ENCODE measurements at places on chromosomes 16 and 17. TPM values are rescaled to one million over a fixed set of nuclear protein-coding genes. Genes with fewer than 3 reads are reported as not detected.
A peak's percentile ranks its signal among the peaks of the same experiment; 100 is the strongest.

- H3K27me3 ChIP-seq, result no peaks in the 10 kb centered on the region
- peak overlapping the region; percentile 100 for H3K27ac ChIP-seq
- H3K4me3 ChIP-seq, result peak overlapping the region; percentile 98
- DNase-seq, result no peak
- peaks cover 58% of the 10 kb centered on the region for H3K4me1 ChIP-seq
- H3K36me3 ChIP-seq, result no peaks in the 10 kb centered on the region
Observed at GRCh38 chr16:30379158-30379783, 3.1 kb downstream of the SEPTIN1 start.

- peaks cover 33% of the 10 kb centered on the region for H3K4me1 ChIP-seq
- peaks cover 23% of the 10 kb centered on the region for H3K27me3 ChIP-seq
Observed at GRCh38 chr17:2060681-2061440, 6.0 kb downstream of the HIC1 start.

- no peaks in the 10 kb centered on the region for H3K36me3 ChIP-seq
- no peak overlapping the region for H3K27ac ChIP-seq
- H3K4me3 ChIP-seq, result no peak overlapping the region
- peaks cover 38% of the 10 kb centered on the region for H3K27me3 ChIP-seq
- no peaks in the 10 kb centered on the region for H3K4me1 ChIP-seq
Observed at GRCh38 chr16:77584205-77584859, 138.0 kb upstream of the NUDT7 start.

GRCh38 chr17:29176558-29177351 is 3.4 kb downstream of the MYO18A start:
- peaks cover 6% of the 10 kb centered on the region for H3K27me3 ChIP-seq
- peaks cover 12% of the 10 kb centered on the region for H3K4me1 ChIP-seq
- peak overlapping the region; percentile 79 for H3K27ac ChIP-seq
- DNase-seq, result peak; percentile 37
- H3K36me3 ChIP-seq, result no peaks in the 10 kb centered on the region

- no peak for DNase-seq
- no peak overlapping the region for H3K27ac ChIP-seq
- H3K4me3 ChIP-seq, result no peak overlapping the region
Observed at GRCh38 chr16:2056077-2056476, 8.3 kb downstream of the TSC2 start.

DNA sequence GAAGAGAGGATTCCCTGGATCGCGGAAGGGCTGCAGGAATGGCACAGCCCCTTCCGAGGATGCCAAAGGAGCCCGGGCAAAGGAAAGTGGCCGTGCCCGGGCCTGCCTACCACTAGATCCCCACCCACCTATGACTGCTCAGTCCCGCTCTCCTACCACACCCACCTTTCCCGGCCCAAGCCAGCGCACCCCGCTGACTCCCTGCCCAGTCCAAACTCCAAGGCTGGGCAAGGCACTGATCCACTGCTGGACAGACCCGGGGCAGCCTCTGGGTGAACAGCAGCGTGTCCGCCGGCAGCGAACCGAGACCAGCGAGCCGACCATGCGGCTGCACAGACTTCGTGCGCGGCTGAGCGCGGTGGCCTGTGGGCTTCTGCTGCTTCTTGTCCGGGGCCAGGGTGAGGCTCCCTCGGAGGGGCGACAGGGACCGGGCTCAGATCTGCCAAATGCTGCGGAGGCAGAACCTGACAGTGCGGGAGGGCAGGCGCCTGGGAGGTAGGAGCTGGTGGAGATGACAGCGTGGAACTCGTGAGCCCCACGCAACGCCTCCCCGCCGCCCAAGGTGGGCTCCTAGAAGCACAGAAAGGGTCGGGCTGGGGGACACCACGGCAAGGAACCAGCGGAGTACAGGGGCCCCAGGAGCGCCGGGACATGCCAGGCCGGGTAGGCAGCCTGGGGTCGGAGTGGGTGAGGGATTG is at the start of gene CES2:
Gene CES2 (plus strand): TSS at position 203 of the 698 bp plus-strand sequence. CDS start 120 bp downstream, at position 323.
- H3K36me3 ChIP-seq, result peaks cover 6% of the 10 kb centered on the region
- DNase-seq, result no peak
- no peaks in the 10 kb centered on the region for H3K27me3 ChIP-seq
- peak within 1 kb of the TSS; percentile 99 for H3K27ac ChIP-seq
- peak within 1 kb of the TSS; percentile 100 for H3K4me3 ChIP-seq
- H3K4me1 ChIP-seq, result peaks cover 68% of the 10 kb centered on the region

GRCh38 chr17:41340934-41341861 is 9.4 kb downstream of the KRT33A start:
- DNase-seq, result no peak
- H3K27ac ChIP-seq, result no peak overlapping the region
- peaks cover 9% of the 10 kb centered on the region for H3K27me3 ChIP-seq
- H3K36me3 ChIP-seq, result peaks cover 12% of the 10 kb centered on the region
- H3K4me1 ChIP-seq, result peaks cover 14% of the 10 kb centered on the region

DNA sequence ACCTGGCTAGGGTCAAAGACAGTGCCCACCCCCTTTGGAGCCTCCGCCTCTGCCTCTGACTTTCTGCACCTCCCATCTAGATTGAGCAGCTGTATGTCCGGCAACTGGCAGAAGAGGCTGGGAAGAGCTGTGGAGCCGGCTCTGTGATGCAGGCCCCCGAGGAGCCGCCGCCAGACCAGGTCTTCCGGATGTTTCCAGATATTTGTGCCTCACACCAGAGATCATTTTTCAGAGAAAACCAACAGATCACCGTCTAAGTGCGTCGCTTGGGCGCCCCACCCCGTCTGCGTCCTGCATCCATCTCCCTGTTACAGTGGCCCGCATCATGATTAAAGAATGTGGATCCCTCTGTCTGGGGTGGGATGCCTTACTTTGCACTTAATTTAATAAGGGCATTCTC is 22.1 kb downstream of the IRF8 start:
- peaks cover 35% of the 10 kb centered on the region for H3K4me1 ChIP-seq
- peak overlapping the region; percentile 6 for H3K4me3 ChIP-seq
- DNase-seq, result no peak

GRCh38 chr16:89900885-89901284 is 17.8 kb upstream of the MC1R start:
- peaks cover 7% of the 10 kb centered on the region for H3K36me3 ChIP-seq
- no peaks in the 10 kb centered on the region for H3K27me3 ChIP-seq
- H3K4me1 ChIP-seq, result peaks cover 3% of the 10 kb centered on the region
- no peak overlapping the region for H3K4me3 ChIP-seq
- no peak for DNase-seq

GRCh38 chr16:49365711-49366509 is 7.7 kb upstream of the C16orf78 start:
- no peaks in the 10 kb centered on the region for H3K36me3 ChIP-seq
- peaks cover 16% of the 10 kb centered on the region for H3K27me3 ChIP-seq
- H3K4me3 ChIP-seq, result no peak overlapping the region
- no peak for DNase-seq
- H3K27ac ChIP-seq, result no peak overlapping the region
- H3K4me1 ChIP-seq, result peaks cover 17% of the 10 kb centered on the region

- peak overlapping the region; percentile 6 for H3K27ac ChIP-seq
- no peak overlapping the region for H3K4me3 ChIP-seq
- no peak for DNase-seq
Observed at GRCh38 chr16:71569621-71570020, 7.3 kb downstream of the TAT start.

DNA sequence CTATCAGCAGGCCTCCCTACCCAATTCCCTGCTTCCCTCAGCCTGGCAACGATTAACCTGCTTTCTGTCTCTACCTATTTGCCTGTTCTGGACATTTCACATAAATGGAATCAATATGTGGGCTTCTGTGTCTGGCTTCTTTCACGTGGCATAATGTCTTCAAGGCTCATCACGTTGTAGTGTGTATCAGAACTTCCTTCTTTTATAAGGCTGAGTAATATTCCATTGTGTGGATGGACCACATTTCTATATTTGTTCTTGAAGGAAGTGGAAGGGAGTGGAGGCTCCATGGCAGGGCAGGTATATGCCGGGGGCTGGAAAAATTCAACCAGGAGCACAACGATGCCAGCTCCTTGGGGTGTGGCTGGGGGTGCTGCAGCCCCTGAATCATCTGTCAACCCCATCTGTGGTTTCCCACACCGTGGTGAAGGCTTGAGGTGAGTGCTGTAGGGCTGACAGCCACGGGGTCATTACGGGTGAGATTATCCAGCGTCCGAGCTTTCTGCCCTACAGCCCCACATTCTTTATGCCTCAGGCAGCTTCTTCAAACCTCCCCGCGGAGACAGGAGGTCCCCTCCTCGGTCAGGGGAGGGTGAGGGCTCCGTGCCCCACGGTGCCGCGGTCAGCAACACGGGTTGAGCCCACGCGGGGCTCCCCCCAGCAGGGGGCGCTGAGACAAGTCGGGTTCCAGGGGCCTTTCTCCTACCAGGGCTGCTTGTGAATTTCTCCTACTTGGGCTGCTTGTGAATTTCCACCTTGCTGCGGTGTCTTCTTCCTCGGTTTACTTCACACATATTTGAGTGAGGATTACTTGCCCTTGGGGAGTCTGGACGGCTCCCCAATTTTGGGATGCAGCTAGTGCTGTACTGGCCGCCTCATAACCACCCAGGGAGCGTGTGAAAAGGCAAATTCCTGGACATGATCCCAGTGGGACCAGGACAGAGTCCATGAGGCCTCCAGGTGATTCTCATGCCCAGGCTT is 18.3 kb upstream of the WFIKKN2 start:
- H3K36me3 ChIP-seq, result peaks cover 9% of the 10 kb centered on the region
- H3K27ac ChIP-seq, result no peak overlapping the region
- DNase-seq, result peak; percentile 33
- H3K4me1 ChIP-seq, result no peaks in the 10 kb centered on the region
- no peak overlapping the region for H3K4me3 ChIP-seq
- H3K27me3 ChIP-seq, result peaks cover 16% of the 10 kb centered on the region

Gene GCSH
- polyA plus RNA-seq, result 3.7 TPM

Gene PRSS33
- polyA plus RNA-seq, result not detected

Data from naive B cell (primary cell).